NCI-H774 (cell line): ENCODE measurements at places on chromosomes 13 and 19.

- no peak for DNase-seq
These were observed at the start of gene FXYD5 for GRCh38 chr19:35154525-35155406. Gene FXYD5, plus strand, starts transcription at chr19:35154735. Its CDS starts 816 bp downstream, at chr19:35155551.

DNA sequence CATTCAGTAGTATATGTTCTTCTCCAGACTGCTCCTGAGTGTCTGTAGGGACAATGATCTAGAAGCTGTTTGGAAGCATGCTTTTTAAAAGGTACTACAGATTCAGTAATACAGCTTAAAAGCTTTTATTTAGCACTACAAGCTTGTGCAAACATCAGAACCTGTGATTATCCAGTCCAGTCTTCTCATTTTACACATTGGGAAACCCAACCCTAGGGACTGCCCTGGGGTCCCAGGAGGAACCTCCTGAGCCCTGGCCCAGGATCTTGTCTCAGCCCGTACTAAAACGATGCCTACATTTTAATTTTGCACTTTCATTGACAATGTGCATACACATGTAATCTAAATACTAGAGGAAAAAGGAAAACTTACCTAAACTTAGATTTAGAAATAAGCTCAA is 12.5 kb downstream of the DOCK9 start:
- DNase-seq = no peak

GRCh38 chr13:103607995-103608394 is 541.8 kb upstream of the SLC10A2 start:
- no peak for DNase-seq

GRCh38 chr13:21175656-21176214 is 617 bp downstream of the SKA3 start:
- DNase-seq = no peak

DNA sequence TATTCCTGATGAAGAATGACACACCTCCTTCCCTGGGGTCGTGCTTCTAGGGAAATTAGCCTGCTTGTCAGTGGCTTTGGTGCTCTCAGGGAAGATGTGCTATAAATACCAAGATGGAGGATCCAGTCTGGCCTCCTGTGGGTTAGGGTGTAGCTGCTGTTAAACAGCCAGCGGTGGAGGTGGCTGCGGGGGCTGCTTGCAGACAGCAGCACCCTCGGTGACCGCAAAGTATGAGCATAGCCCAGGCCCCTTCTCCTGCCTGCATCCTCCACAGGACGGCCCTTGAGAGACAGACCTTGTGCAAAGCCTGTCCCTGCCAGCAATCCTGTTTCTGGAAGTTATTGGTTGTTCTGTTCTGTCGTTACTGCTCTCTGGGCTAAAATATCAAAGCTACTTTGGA is 11.4 kb downstream of the VSTM2B start:
- no peak for DNase-seq
